GM19239 (cell line): ENCODE measurements at places on chromosomes 2 and 18.

DNA sequence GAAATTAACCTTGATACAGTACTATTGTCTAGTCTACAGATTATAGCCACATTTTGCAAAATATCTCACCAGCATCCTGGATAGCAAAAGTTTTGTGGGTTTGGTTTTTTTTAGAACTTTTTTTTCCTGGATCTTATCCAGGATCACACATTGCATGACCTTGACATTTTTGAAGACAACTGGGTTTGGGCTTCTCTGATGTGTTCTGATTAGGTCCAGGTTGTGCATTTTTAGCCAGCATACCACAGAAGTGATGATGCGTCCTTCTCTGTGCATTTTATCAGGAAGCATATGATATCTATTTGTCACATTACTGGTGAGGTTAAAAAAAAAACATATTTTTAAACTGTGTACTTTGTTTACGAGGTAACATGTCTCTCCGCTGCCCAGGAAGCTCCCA, 221.0 kb upstream of the OSR1 start:
- DNase-seq = no peak

- no peak for DNase-seq
Measured at GRCh38 chr2:198490748-198491147, 686.4 kb downstream of the PLCL1 start.

- no peak for DNase-seq
Measured at GRCh38 chr18:58871514-58872420, 7.1 kb downstream of the ZNF532 start.

DNA sequence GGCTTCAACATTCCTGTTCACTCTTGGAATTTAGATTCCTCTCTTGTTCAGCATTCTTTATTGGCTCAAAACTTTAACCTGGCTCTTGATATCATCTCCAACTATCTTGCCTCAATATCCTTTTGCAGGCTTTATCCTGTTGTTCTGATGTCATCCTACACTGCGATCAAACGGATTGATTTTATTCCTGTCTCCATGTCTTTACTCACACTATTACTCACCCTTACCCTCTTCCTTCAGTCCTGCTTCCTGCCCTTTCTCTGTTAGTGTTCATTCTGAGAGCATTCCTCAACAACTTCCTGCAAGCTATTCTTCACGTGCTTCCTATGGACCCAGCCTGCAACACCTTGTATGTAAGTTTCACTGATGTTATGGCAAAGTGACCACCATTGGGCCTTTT, 264.7 kb downstream of the RNF152 start:
- DNase-seq = no peak

GRCh38 chr18:30186245-30186644, 856.3 kb downstream of the DSC3 start:
- no peak for DNase-seq

GRCh38 chr18:14124689-14125088, 7.5 kb downstream of the ZNF519 start:
- DNase-seq = no peak

GRCh38 chr2:208103616-208104015, 20.7 kb downstream of the CRYGD start:
- no peak for DNase-seq

- DNase-seq = no peak
Measured at GRCh38 chr18:76720683-76721082, 101.7 kb upstream of the ZNF236 start.
